Effector memory CD8-positive, alpha-beta T cell (primary cell): ENCODE measurements at places on chromosomes 12 and 14.

DNA sequence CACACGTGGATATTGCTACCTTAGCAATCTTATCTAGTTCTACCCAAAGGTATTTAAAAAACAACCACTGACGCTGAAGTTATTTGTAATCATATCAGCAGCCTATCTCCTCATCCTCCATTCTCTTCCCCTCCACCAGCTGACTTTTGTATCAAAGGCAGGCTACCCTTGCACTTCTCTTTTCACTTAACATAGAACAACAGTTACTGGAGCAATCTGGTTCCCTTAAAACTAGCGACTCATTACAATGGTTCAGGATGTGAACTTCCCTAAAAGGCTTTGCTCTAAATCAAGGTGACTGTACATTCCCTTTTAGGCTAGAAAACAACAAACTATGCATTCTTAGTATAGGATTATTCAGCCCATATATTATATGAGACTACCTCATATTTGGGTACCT lies 404.7 kb downstream of the APAF1 start:
- no peak for DNase-seq

GRCh38 chr14:33987565-33988080 lies 36.7 kb upstream of the EGLN3 start:
- no peak for DNase-seq

GRCh38 chr14:96512602-96513397 lies 10.6 kb downstream of the PAPOLA start:
- no peak for DNase-seq

DNA sequence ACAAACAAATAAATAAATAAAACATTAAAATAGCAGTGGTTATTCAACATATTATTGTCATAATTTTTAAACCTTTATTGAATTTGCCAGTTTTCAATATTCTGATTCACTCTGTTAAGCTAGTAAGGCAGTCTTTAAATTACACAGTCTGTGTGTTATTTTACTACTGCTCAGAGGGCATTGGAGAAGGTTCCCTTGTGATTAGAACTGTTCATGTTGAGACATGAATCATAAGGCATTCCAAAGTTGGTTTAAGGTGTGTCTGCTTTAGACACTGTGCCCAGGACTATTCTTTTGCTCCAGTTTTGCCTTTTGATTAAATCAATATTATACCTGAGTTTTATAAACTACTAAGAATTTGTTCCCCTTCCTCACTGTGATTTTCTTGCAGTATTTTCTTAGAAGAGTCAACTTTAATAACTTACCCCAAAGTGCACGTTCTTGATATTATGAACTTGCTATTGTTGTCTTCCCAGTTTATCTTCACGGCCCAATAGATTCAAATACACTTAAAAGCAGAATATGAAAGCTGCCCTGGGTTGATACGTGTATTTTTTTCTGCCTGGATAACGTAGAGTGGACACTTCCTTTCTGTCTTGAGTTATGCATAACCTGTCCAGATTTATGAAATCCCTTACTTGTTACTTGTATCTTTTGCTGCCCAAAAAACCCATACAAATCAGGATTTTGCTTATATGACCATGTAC lies 105.3 kb upstream of the BCAT1 start:
- no peak for DNase-seq

- no peak for DNase-seq
Measured at GRCh38 chr14:30885840-30886740, 11.7 kb downstream of the COCH start.

- DNase-seq, result no peak
Measured at GRCh38 chr12:125343649-125344048, 278.4 kb downstream of the AACS start.

DNA sequence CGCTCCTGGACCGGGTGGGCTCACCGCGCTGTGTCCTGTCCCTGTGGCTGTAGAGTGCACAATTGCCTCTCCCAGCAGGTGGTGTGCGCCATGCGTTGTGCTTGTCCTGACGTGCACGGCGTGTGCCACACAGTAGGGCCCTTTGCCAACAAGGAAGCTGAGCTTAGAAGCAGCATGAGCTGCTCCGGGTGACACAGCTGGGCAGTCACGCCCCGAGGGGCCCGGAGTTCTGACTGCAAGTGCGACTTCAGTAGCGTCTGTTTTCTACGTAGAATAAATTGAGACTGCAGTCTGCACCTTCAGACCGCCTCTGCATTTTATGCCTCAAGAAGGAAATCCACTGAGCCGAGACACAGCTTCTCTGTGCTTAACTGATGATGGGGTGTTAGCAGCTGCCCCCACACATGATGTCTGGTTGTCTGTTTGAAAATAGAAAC lies 81.6 kb downstream of the ADGRD1 start:
- DNase-seq, result no peak

GRCh38 chr12:25942709-25943108 lies 15.8 kb upstream of the RASSF8 start:
- no peak for DNase-seq
